ENCODE measurements at places on chromosomes 2 and 18.
A peak's percentile ranks its signal among the peaks of the same experiment; 100 is the strongest.

GRCh38 chr18:45037618-45038017, 356.9 kb downstream of the SETBP1 start:
- no peak for DNase-seq

GRCh38 chr2:64049633-64050220, 30.5 kb upstream of the VPS54 start:
- DNase-seq, result peak; percentile 56

- no peak for DNase-seq
Measured at GRCh38 chr2:216535454-216535995, 36.9 kb downstream of the RPL37A start.

DNA sequence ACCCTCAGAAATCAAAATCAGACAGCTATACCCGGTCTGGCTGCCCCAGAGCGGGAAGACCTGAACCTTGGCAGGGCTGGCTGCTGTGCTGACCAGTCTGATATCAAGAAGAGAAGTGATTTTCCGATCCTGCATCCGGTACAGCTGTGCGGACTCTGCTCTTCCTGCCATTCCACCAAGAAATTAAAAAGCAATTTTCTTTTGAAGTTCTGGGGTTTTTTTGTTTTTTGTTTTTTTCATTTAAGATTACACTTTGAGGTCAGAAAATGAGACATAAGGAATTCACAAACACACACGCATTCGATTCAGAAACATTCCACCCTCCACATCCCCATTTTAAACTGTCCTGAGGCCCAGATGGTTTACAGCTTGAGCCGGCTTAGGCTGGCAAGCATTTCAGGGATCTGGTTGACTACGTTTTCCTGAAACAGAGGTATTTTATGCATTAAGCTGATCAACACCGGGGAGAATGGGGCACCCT, 156.5 kb downstream of the COL6A3 start:
- no peak for DNase-seq

GRCh38 chr2:100568989-100569388, 6.2 kb downstream of the PDCL3 start:
- DNase-seq, result no peak

DNA sequence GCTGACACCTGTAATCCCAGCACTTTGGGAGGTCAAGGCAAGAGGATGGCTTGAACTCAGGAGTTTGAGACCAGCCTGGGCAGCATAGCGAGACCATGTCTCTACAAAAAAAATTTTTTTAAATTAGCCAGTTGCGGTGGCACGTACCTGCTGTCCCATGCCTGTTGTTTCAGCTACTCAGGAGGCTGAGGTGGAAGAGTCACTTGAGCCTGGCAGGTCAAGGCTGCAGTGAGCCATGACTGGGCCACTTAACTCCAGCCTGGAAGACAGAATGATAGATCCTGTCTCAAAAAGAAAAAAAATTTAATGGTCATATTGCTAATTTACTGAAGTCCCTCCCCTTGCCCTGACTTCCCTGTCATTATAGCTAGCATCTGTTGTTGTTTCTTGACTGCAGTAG, 112.6 kb downstream of the ARHGAP28 start:
- DNase-seq, result no peak

- DNase-seq, result no peak
Measured at GRCh38 chr18:4308576-4308975, 146.5 kb downstream of the DLGAP1 start.

DNA sequence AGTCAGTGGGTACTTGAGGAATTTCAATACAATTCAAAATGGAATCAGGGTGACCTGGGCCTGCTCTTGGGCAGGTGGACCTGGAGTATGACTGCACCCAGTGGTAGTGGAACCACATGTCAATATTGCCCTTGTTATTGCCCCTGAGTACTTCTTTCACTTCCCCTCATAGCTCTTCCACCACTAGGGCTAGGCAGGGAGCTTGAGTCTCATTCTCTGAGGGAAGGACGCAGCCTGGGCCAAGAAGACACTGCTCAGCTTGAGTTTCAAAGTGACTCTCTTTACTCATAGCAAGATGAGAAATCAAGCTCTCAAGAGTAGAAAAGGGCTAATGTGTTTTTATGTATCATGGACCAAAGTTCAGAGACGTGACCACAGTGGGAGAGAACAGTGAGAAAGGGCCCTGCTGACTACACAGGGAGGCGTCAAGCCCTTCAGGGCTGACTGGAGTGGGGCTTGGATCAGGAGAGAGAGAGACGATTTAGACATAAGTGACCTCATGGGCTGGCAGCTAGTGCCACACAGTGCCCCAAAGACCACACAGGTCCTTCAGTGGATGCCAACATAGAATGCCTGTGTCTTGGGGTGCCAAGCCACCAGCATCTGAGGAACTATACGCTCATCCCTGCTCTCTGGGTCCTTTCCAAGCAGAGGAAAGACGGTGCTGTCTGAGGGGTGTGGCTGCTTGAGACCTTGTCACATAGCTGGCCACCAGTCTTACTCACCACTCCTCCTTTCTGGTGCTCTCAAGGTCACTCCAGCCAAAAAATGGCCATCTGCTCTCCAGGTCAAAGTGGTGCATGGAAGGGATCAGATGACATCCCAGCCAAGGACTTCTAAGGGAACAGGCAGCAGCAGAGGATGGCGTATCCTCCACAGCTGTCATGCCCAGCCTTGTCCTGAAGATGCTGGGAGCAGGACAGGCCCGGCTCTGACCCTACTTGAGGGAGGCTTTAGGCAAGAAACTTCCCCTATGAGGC, 13.0 kb downstream of the PTMA start:
- no peak for DNase-seq

DNA sequence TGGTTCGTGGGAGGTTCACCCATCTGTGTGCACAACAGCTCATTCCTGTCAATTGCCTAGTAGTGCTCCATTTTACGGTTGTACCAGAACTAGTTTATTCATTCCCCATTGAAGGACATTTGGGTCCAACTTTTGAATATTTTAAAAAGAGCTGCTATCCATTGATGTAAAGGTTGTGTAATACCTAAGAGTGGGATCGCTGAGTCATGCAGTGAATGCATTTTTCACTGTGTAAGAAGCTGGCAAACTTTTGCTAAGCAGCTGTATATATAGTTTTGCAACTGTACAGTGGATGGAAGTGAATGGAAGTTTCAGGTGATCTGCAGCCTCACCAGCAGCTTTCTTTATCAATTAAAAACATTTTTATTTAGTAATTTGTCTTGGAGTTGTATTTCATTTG, 104.5 kb downstream of the DCDC2C start:
- DNase-seq, result no peak

- no peak for DNase-seq
Measured at GRCh38 chr18:22198163-22198562, 28.8 kb downstream of the GATA6 start.

- no peak for DNase-seq
Measured at GRCh38 chr18:70041459-70042050, 93.9 kb upstream of the CD226 start.

- DNase-seq, result peak; percentile 34
Measured at GRCh38 chr2:227456772-227457171, 15.2 kb upstream of the AGFG1 start.

- no peak for DNase-seq
Measured at GRCh38 chr2:168087401-168087800, 160.0 kb downstream of the STK39 start.

DNA sequence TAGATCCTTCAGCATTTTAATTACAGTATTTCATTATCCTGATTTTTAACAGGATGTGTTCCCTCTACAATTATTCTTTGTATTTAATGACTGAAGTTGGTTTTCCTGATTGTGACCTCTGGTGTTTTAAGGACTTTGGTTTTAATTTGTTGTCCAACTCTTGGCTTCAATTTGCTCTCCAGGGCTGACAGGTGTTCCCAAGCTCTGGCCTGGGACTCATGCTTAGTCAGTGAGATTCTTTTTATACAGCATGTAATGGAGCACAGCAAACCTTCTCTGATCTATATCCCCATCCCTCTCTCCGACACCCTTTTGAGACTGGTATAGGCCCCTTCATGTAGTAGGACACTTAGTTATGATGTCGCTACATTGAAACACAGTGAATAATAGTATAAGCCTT, 896.3 kb downstream of the TSN start:
- DNase-seq, result no peak

DNA sequence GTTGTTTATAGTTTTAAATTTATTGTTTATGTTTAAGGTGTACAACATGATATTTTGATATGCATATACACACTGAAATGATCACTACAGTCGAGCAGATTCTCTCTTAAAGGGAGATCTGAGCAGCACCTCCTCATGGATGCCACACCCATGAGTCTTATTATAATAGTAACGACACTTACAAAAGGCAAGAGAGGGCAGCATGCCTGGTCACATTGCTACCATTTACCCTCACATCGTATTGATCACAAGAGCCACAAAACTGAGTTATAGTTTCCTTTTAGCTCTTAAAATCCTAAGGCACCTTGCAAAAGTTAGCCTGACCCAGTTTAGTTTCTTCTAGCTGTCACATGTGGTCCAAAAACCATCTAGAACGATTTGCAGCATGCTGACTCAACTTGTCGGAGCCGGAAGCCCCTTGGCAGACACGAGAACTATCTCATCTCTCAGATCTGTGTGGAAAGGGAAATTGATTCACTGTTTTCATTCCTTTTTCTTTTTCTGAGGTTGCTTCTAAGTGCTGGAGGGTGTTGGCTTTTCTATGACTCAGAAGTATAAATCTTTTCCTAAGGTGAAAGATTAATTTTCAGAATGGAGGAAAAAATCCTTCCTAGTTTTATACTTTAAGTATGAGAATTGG, 85.3 kb downstream of the CDC42EP3 start:
- peak; percentile 64 for DNase-seq

GRCh38 chr2:229910147-229910831, 11.5 kb downstream of the TRIP12 start:
- DNase-seq, result no peak

GRCh38 chr2:108575132-108575966, 41.1 kb downstream of the LIMS1 start:
- DNase-seq, result no peak

- no peak for DNase-seq
Measured at GRCh38 chr18:22177327-22177871, 8.0 kb downstream of the GATA6 start.

DNA sequence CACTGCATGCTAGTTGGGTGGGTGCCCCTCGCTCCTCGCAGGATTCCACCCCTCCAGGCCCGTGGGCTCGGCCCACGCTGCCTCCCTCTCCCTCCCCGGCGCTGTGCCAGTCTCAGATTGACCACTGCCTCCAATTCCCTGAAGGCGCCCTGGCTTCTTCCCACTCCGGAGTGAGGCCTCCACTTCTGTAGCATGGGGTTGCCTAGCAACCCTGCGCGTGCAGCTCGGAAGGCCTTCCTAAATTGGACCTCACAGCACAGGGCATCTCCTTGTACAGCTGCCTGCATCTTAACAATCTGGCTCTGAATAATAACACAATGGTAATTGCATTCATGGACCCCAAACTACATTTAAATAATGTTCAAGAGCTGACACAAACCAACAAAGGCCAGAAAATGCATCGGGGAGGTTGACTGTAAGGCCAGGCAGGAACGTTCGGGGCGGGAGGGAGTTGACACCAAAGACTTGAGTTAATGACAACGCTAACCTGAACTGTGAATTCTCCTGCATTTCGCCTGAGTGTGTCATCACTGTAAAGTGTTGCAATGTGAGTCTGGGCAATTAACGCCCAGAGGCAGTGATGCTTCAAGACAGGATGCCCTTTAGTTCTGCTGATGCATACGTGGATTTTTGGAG, 222.9 kb downstream of the ZBTB7C start:
- no peak for DNase-seq

- no peak for DNase-seq
Measured at GRCh38 chr2:220660277-220661145, 911.6 kb downstream of the EPHA4 start.

DNA sequence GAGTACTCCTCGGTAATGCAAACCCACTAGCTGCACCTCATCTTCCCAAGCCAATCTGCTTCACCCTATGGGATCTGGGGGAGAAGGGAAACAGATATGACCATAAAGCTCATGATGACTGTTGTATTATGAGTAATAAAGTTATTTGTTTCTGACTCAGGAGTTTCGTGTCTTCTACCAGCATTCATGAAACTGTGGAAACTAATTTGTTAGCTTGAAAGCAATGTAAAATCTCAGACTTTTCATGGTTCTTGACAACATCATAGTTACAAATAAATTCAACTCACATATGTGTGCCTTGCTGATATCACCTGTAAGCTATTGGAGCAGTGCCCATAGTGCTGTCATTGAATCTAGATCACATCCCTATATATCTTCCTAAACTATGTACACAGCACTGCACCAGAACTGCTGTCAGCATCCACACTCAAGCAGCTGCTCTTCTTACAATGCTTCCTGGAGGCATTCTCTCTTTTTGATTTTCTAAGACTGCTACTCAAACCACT, 135.6 kb upstream of the KYNU start:
- no peak for DNase-seq

GRCh38 chr2:225937625-225938187, 538.2 kb downstream of the NYAP2 start:
- no peak for DNase-seq

- no peak for DNase-seq
Measured at GRCh38 chr2:112686348-112687217, 34.2 kb upstream of the NT5DC4 start.

GRCh38 chr2:112004253-112004645, 50.8 kb upstream of the TMEM87B start:
- DNase-seq, result no peak

- no peak for DNase-seq
Measured at GRCh38 chr2:122528061-122528460, 772.6 kb downstream of the TSN start.

DNA sequence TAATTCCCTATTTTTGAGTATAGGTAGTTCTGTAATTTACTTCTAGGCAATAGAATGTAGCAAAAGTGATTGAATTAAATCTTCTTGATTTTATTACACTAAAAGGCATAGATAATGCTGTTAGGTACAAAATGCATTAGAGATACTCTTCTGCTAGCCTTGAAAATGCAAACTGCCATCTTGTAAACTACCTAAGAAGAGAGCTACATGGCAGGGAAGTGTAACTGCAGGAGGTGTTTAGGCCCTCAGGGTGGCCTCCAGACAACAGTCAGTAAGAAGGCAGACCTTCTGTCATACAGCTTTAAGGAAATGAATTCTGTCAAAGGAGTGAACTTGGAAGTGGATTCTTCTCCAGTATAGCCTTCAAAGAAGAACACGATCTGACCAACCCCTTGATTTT, 1396.8 kb upstream of the SLC39A10 start:
- DNase-seq, result no peak

DNA sequence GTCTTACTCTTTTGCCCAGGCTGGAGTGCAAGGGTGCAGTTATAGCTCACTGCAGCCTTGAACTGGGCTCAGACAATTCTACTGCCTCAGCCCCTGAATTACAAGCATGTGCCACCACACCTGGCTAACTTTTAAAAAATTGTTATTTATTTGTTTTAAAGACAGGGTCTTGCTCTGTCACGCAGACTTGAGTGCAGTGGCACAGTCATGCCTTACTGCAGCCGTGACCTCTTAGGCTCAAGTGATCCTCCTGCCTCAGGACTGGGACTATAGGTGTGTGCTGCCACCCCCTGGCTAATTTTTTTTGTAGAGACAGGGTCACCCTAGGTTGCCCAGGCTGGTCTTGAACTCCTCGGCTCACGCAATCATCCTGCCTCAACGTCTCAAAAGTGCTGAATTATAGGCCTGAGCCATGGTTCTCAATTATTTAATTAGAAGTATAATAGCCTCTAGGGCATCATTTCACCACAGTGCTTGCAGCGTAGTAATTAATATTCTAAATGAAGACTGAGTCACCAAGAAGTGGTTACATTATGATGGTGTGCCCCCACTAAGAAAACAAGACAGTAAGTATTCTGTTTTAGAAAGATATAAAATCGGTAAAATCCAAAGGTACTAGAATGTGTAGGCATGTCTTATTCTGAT, 69.6 kb downstream of the EML4 start:
- DNase-seq, result peak; percentile 33

All from stimulated activated CD4-positive, alpha-beta T cell treated with anti-CD3 and anti-CD28 coated beads, Interleukin-4, amount 100 ng/mL, for 1 hour (primary cell).